Glutamatergic neuron (in vitro differentiated cells): ENCODE measurements at places on chromosomes 1 and 21.

GRCh38 chr1:118209648-118210047, 24.6 kb upstream of the SPAG17 start:
- DNase-seq, result no peak

- DNase-seq, result no peak
Observed at GRCh38 chr1:27560268-27561123, 43.4 kb downstream of the AHDC1 start.

GRCh38 chr1:66043186-66043585, 250.5 kb downstream of the PDE4B start:
- DNase-seq, result no peak

DNA sequence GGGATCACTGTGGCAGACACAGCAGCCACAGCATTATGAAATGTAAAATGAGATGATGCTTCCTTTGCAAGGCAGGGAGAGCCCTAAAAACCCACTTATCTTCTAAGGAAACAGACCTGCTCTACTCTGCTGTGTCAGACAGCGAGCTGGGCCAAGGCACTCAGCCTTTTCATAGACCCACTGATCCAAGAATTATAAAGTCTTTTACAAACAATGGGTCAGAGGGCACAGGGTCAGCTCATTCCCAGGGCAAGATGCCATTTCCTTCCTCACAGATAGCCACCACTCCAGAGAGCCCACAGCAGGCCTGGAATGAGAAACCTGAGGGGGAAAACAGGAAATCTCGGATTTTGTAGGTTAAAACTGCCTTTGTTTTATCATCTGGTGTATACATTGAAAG, 42.9 kb downstream of the CASQ2 start:
- no peak for DNase-seq

DNA sequence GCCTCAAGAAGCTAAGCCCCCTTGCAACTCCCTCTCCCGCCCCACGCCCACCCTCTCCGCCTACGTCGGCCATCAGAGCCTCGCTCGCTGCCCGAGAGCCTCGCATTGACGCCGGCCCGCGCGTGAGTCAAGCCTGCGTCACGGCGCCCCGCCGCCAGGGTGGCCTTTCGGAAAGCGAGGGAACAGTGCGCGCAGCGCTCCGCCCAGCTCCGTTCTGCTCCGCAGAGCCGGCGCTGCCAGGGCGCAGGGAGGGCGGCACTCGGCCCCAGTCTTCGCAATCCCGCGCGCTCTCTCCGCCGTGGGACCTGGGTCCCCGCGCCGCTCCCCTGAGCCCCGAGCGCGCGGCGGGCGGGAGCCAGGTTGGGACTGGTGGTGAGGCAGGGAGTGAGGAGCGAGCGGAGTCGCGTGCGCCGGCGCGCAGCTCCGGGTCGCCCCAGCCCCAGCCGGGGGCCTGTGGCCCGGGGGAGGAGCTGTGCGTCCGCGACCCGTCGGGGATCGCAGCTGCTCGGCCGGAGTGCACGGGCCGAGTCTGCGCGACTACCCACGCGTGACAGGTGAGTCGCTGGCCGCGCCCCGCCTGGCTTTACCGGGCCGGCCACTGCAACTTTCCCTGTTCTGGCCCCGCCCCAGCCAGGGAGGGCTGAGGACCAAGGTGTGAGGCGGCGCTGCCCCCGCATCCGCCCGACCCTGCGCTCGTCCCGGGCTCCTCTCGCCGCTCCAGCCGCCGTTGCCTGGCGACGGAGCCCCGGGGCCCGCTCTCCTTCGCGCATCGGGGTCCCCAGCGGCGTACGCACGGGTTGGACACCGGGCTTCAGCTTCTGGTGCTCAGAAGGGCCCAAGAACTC, at the start of gene SLC6A17:
TSS of gene SLC6A17 (plus strand) at position 165 of the 845 bp plus-strand sequence. CDS start 16,436 bp downstream, outside the sequence.
- peak; percentile 86 for DNase-seq

- DNase-seq, result no peak
Observed at GRCh38 chr1:164648636-164649035, 89.7 kb downstream of the PBX1 start.

DNA sequence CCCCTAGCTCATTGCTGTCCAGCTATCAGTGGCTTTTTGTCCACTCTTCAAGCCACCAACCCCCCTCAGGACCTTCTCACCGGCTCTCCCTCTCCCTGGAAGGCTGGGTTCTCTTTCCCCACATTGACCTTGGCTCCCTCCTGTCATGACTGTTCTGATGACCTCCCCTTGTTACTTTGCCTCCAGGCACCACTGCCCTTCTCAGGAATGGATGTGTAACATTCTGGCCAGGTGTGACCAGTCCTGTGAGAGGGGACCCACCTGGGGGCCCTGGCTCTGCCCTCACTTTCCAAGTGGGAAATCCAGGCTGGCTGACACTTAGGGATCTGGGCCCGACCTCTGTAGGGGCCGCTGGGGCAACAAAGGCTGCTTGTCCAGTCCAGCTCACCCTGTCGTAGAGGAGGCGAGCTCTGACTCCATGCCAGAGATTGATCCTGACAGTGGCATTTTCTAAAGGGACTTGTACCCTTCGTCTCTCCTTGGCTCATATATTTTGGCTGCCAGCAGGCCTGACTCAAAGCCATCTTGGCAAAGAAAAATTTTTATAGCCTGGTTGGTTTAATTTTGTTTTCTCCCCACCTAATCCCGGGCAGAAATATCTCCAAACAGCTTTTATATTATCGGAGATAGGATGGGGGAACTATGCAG, 37.9 kb upstream of the USP24 start:
- DNase-seq, result no peak

GRCh38 chr1:1000357-1001056, 610 bp upstream of the HES4 start:
- peak; percentile 90 for DNase-seq

DNA sequence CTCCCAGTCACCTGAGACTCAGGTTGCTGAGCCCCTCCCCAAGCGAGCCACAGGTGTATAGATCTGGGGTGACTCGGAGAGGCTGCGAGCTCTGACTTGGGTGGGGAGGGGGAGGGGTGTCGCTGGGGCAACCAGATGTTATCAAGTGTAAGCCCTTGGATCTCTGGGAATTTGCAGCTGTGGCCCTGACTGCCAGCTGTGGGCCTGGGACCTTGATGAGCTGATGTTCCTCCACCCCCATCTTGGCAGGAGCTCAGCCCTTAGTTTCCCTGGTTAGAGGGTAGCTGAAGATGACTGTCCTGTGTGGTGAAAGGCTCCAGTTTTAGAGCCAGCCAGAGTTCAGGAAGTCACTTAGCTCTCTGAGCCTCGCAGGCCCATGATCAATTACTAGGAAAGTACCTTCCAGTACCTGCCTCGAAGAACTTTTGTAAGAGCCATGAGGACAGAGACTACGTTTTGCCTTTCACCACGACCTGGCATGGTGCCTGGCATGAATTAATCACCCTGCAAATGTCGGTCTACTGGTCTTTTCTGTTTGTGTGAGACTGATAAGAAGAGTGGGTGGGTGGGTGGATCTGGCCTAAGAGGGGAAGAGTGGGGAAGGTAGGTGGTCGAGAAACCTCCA, 55.8 kb downstream of the YARS1 start:
- DNase-seq, result no peak

DNA sequence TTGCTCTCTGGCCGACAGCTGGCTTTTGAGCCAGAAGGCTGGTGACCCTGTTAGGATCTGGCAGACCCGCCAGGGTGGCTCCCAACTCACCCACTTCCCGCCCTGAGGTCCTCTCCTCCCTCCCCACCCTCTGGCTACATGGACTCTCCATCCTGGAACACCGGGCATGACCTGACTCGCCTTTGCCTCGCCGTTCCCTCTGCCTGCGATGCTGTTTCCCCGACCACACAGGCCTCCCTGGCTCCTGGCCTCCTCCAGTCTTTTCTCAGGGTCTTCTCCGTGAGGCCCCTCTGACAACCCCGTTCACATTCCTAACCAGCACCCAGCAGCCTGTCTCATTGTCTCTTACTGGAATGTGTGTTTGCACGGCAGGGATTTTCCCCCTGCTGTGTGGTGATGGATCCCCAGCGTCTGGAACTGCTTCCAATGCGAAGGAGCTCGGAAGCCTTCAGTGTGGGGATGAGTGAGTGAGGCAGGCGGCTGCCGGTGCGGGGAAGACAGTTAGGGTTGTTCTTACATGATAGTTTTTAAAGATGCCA, 46.0 kb upstream of the POFUT2 start:
- no peak for DNase-seq

DNA sequence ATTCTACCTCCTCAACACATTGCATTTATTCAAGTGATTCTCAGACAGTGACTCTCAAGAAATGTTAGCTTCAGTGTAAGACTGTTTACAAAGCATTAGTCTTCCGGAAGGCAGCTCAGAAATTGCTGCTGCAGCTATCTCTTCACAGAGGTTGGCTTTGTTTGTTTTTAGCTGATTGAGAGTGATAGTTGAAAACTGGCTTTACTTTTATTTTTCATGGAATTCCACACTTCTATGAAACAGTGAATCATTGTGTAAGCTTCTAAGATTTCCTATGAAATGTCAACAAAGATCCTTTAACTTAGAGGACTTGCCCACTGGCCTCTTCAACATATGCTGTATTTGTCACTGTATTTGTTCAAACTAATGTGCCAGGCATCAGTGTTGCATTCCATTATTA, 121.3 kb downstream of the TNNI3K start:
- no peak for DNase-seq

DNA sequence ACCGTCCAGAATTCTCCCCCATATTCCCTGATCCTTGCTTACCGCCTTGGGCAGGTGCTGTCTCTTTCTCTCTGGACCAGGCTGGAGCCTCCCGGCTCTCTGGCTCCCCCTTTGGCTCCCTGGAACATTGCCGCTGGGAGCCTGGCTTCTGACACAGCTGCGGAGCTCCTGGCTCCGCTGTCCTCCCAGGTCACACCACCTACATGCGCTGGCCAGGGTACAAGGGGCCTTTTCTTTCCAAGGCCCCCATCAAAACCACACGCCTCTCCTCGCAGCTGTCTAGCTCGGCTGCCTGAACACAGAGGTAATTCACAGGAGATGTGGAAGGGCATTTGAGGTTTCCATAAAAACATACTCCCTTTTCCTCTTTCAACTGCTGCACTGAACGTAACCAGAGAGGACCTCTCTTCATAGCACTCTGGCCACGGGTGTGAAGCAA, 7.5 kb upstream of the ZNF648 start:
- DNase-seq, result peak; percentile 85

- DNase-seq, result no peak
Observed at GRCh38 chr1:17167786-17168090, 37.2 kb upstream of the PADI1 start.

DNA sequence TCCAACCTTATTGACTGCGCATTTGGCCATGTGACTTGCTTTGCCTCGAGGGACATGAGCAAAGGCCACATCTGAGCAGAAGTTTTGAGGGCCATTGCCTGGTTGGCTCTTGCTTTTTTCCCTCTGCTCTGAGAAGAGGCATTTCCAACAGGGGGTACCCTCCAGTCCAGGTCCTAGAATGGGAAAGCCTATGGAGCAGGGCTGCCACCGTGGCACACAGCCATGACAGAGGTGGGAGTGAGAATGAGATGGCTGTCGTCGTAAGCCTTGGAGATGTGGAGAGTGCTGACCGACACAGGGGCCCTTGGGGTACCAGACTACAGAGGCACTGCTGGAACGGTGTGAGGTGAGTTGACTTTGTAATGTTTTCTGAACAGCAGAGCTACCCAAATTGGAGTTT, 103.0 kb downstream of the KCNJ15 start:
- DNase-seq, result no peak

DNA sequence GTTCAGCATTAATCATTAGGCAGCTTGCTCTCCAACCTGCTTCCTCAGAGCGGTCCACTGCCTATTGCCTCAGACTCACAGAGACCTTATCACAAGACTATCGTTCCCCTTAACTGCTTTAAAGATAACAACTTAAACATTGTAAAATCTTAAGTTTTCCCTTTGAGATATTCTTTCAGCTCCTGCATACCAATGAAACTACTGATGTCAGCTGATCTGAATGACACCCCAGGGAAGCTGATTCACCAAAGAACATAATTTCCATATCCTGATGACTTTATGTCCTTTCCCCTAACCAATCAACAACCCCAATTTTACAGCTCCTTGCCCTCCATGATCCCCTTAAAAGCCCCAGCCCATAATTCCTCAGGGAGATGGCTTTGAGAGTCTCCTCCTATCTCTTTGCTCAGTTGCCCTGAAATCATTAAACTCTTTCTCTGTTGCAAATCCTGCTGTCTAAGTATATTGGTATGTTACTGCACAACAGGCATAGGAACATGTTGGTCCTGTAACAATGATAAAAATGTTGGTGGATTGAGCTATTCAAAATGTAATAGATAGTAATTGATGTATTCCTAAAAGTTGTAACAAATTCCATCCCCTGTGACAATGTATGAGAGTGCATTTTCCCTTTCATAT, 621.4 kb upstream of the RGS18 start:
- no peak for DNase-seq

GRCh38 chr21:44912158-44912473, 8.6 kb downstream of the ITGB2 start:
- no peak for DNase-seq

GRCh38 chr1:45545553-45546310, 4.9 kb upstream of the AKR1A1 start:
- no peak for DNase-seq

DNA sequence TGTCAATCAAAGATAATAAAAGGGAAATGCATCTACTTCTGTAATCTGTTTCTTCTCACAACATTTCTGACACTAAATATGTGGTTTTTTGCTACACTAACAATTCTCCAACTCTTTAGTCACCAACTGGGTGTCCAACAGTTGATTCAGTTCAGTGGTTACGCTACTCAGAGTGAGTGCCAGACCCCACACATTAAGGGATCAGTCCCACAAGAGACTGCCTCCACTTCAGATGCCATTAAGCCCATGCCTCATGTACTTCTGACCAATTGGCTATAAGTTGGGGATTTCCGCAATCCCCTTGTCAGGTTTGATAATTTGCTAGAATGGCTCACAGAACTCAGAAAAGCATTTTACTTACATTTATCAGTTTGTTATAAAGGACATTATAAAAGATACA, 28.4 kb downstream of the RNF2 start:
- DNase-seq, result no peak

- no peak for DNase-seq
Observed at GRCh38 chr1:30900931-30901560, 7.5 kb downstream of the SDC3 start.

DNA sequence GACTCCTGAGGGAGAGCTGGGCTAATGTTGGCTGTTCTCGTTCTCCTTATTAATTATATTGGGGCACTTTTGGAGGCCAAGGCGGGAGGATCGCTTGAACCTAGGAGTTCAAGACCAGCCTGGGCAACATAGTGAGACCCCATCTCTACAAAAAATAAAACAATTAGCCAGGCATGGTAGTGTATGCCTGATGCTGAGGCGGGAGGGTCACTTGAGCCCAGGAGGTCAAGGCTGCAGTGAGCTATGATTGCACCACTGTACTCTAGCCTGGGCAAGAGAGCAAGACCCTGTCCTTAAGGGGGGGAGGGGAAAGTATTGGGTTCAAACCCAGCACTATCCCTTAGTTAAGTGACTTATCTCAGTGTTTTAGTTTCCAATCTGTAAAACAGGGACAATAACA, 70.0 kb upstream of the NBPF3 start:
- DNase-seq, result no peak

DNA sequence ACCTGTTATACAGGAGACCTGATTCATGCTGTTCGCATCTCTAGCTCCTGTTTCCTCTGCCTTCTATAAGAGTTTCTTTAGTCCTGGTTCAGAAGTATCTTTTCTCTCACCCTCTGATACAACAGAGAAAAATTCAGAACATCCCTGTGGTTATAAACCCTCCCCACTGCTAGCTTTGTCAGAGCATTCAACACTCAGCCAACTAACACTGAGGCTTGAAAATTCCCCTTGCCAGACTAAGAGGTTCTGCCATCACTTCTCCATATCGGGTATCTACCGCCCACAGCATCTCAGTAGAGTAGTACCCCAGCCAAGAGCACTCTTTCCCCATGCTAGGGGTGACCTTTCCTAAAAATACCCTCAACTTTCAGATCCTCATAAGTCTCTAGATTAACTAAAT, 19.6 kb upstream of the PIK3R3 start:
- DNase-seq, result no peak
